Amniotic stem cell (primary cell): ENCODE measurements at places on chromosomes 3 and 15.

DNA sequence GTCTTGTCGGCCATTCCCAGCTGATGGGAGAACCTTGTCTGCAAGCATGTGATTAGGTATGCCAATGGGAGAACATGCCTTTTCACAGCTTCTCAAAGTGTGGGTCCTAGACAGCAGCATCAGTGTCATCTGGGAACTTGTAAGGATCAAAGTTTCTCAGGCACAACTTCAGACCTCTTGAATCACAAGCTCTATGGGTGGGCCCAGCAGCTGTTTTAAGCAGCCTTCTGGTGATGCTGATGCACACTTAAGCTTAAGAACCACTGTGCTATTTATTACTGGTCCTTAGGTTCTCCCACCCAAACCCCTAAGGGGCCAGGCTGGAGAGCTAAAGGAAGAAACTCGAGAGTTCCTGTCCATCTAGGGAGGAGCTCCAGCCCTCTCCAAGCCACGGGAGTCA is 453.9 kb upstream of the PROK2 start:
- DNase-seq: no peak

GRCh38 chr3:155426524-155427230 is 133.2 kb upstream of the STRIT1 start:
- DNase-seq: no peak

GRCh38 chr3:23508464-23508863 is 297.3 kb upstream of the UBE2E1 start:
- no peak for DNase-seq

GRCh38 chr15:64742385-64742784 is 33.0 kb downstream of the RBPMS2 start:
- DNase-seq: no peak

DNA sequence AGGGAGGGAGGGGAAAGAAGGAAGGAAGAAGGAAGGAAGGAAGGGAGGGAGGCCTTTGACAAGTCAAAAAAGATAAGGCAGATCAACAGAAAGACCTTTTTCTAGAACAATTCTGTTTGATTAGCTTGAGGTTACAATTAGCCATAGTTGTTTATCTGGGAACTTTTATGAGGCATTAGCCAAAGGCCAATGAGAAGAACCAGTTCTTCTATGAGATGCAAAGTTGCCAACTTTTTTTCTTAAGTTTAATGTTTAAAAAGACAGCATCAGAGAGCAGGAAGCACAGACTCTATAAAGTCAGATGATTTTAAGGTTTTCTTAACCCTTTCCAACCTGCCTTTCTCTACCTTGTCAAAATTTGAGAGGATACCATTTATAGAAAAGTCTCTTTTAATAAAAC is 301.3 kb upstream of the NR2F2 start:
- DNase-seq: no peak

GRCh38 chr15:88202231-88202630 is 54.3 kb downstream of the NTRK3 start:
- DNase-seq: no peak

DNA sequence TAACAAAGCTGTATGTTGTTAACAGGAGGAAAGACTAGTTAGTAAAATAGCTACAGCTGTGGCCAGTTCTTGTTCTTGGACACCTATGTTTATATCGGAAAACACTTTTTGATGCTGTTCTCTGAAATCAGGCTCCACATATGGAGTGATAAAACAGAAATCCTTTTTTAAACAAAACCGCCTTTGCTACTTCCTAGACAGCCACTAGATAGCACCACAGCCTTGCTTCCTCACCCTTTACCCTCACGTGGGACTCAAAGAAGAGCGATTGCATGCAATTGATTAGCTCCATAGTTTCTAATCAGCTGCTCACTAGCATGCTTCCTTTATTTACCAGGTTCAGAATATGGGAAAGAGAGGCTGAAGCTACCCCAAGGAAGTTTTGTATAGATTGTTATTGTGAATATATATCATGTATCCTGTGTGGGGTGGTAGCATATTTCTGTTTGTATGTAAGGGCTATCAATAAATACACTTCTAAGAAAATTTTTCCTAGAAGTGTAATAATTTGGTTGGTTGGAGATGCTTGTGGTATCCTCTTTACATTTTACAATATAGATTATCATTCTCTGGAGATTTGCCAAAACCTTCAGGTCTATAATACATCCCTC is 4.3 kb upstream of the MTFMT start:
- peak; percentile 38 for DNase-seq
